ENCODE measurements at places on chromosomes 1 and 21. TPM values are rescaled to one million over a fixed set of nuclear protein-coding genes. Genes with fewer than 3 reads are reported as not detected.

The ADSS2 gene
- polyA plus RNA-seq, result 9.6 TPM

The CCDC190 gene
- 0.29 TPM for polyA plus RNA-seq

The HLX gene
- 10.1 TPM for polyA plus RNA-seq

The CRNN gene
- 0.62 TPM for polyA plus RNA-seq

The VASH2 gene
- 0.42 TPM for polyA plus RNA-seq

The IGSF9 gene
- polyA plus RNA-seq, result 0.03 TPM

The PPFIA4 gene
- polyA plus RNA-seq, result 8.1 TPM

The DVL1 gene
- 75.4 TPM for polyA plus RNA-seq

The PTCH2 gene
- polyA plus RNA-seq, result 0.80 TPM

All from heart right ventricle (tissue), 16 donors.